ENCODE measurements at places on chromosomes 1 and 21. TPM values are rescaled to one million over a fixed set of nuclear protein-coding genes. Genes with fewer than 3 reads are reported as not detected.

The GON4L gene
- total RNA-seq = 70.0 TPM

- no peak overlapping the region for H3K27ac ChIP-seq
- no peak for DNase-seq
- no peaks in the 10 kb centered on the region for H3K4me1 ChIP-seq
- no peaks in the 10 kb centered on the region for H3K36me3 ChIP-seq
- H3K27me3 ChIP-seq = peaks cover 5% of the 10 kb centered on the region
Measured at GRCh38 chr1:24075946-24076345, 36.0 kb downstream of the MYOM3 start.

DNA sequence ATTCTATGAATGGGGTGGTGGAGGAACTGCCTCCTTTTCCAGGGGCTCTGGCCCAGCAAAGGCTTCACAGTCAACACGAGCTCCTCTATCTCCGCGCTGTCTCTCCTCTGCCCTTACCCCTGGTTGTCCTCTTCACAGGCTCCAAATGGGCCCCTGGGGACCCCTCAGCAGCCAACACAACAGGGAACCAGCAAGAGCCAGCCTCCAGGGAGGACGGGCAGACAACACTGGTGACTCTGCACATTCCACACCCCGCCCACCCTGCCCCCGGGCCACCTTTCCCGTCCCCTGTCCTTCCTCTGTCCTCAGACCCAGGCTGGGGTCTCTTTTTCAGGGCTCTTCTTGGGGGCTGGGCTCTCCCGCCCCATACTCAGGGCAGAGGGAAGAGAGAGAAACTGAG, 17.5 kb upstream of the ETV3 start:
- H3K4me3 ChIP-seq = no peak overlapping the region
- DNase-seq = no peak
- no peaks in the 10 kb centered on the region for H3K36me3 ChIP-seq
- peaks cover 23% of the 10 kb centered on the region for H3K4me1 ChIP-seq

DNA sequence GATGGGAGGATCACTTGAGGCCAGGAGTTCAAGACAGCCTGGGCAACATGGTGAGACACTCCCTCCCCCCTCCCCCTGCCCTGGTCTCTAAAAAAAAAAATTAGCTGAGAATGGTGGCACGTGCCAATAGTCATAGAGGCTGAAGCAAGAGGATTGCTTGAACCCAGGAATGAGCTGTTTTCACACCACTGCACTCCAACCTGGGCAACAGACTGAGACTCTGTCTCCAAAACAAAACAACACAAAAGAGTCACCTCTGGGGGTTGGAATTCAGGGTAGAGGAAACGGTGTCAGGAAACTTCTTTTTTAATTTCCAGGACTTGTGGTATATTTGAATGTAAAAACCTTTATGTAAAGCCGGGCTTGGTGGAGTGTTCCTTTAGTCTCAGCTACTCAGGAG, 43.2 kb downstream of the RHOU start:
- peaks cover 8% of the 10 kb centered on the region for H3K27me3 ChIP-seq
- H3K4me3 ChIP-seq = no peak overlapping the region
- peaks cover 7% of the 10 kb centered on the region for H3K4me1 ChIP-seq
- no peak for DNase-seq
- no peaks in the 10 kb centered on the region for H3K36me3 ChIP-seq

All from activated T-helper 1 cell treated with anti-CD3 and anti-CD28 coated beads, Interleukin-12 subunit alpha, Interleukin-12 subunit beta, Interleukin-2, Interleukin-4 antibody, amounts not matched to agents 30 ng/mL and 10 ng/mL and 1 ng/mL, durations not matched to agents 14 hours and 24 hours and 36 hours (primary cell).